ENCODE measurements at places on chromosomes 2 and 18. TPM values are rescaled to one million over a fixed set of nuclear protein-coding genes. Genes with fewer than 3 reads are reported as not detected.

The GAD1 gene
- total RNA-seq = not detected

The TUBA3E gene
- total RNA-seq = not detected

The IL18RAP gene
- total RNA-seq = not detected

The RNU2-63P gene
- not detected for total RNA-seq

The XDH gene
- total RNA-seq = not detected

The HTRA2 gene
- total RNA-seq = 42.8 TPM

The EPAS1 gene
- total RNA-seq = 392 TPM

The SOX11 gene
- total RNA-seq = not detected

The MERTK gene
- 35.0 TPM for total RNA-seq

The SS18 gene
- total RNA-seq = 96.7 TPM

The PROC gene
- total RNA-seq = not detected

The ASB18 gene
- not detected for total RNA-seq

The IL36G gene
- not detected for total RNA-seq

Data from vein endothelial cell (primary cell).